Omental fat pad (tissue), 4 donors: ENCODE measurements at places on chromosomes 3 and 15.

- DNase-seq: no peak
These were observed 20.4 kb downstream of the KPNA4 start for GRCh38 chr3:160544844-160545503.

DNA sequence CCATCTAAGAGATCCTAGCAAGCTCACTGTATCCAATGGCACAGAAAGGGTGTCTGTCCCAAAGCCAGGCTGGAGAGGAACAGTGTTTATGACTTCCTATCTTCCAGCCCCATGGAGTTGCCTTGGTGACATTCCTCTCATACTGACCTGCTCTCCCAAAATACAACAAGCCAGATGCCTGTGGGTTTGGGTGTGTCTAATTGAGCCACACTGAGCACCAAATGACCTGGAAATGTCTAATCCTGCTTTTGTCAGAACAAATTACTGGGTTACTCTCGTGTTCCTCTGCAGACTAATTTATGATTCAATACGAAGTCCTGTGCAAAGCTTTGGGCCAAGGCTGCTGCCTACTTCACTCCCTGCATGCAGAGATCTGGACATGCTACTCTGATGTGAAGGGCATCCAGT, 98.1 kb upstream of the STRIT1 start:
- DNase-seq: no peak

- no peak for DNase-seq
These were observed 325.8 kb downstream of the KCNH8 start for GRCh38 chr3:19473971-19474580.

DNA sequence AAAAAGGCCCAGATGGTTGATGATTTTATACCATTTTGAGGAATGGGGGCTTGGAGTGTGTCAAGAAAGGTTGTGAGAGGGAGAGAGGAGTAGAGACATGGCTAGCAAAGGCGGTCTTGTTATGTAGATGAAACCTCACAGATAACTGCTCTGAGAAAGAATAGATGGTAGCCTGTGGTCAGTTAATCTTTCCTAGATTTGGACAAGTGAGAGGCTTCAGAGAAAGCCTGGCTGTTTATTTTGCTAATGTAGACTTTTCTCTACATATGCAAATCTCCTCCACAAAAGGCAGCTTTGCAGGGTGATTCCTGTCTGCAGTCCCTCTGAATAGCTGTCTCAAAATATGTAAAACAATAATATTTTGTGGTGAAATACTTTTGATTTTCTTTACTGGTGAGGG, 177.3 kb downstream of the OTOL1 start:
- no peak for DNase-seq

GRCh38 chr15:41483519-41483918, 10.2 kb upstream of the ITPKA start:
- no peak for DNase-seq

GRCh38 chr15:80547264-80547663, 143.1 kb downstream of the ARNT2 start:
- no peak for DNase-seq

- DNase-seq: no peak
These were observed 26.5 kb downstream of the P3H2 start for GRCh38 chr3:190094160-190094718.

DNA sequence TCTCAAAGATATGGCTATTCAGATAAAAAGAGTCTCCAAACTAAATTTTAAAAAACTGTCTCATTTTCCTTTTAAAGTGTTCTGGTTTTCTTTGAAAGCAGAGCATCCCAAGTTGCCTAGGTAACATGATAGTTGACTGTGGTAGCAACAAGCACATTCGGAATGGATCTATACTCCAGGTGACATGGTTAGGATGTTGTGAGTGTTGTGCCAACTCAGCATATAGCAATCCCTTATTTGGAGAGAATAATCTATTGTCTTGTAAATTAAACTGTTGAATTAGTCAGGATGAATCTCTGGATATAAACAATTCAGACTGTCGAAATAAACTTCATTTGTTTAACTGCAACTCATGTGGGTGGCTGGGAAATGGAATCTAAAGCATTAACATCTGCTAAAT, 418.6 kb downstream of the TUSC7 start:
- no peak for DNase-seq

GRCh38 chr3:144129536-144130214, 158.1 kb downstream of the DIPK2A start:
- DNase-seq: no peak

- DNase-seq: no peak
These were observed 889 bp upstream of the LRRIQ4 start for GRCh38 chr3:169811631-169812331.

DNA sequence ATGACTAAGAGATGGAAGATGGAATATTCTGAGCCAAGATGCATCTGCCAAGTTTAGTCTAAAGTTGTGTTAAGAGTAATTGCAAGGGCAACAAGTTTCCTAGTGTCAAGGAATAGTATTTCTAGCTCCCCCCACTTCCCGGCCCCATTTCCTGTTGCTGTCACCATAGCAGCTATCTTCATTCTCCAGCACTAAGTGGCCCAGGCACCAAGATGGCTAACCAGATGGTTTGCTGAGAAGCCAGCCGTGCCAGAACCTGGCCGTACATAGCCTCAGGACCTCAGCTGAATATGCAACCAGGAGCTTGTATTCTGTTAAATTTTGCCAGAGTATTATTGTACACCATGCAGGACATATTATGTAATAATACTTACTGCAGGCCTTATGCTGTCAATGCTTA, 108.8 kb upstream of the UMPS start:
- DNase-seq: no peak

GRCh38 chr3:195227871-195228270, 43.1 kb downstream of the XXYLT1 start:
- no peak for DNase-seq

- no peak for DNase-seq
These were observed 60.1 kb downstream of the DAPK2 start for GRCh38 chr15:63986185-63986680.

DNA sequence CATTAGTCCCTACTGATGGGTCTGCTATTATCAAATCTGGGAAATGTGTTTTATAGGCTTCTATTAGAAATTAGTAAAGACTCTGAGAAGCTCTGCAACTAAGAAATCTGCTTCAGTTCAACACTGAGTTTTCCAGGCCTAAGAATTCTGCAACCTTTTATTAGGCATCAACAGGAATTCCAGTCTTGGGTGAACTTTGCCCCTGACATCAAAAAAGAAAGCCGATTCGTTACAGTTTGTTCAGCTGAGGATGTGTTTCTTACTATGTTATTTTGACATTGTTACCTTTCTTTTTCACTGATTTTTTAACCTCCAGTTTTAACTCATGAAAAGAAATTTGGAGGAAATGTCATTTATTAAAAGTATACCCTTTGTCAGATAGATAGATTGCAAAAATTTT, 131.5 kb upstream of the KCNH8 start:
- DNase-seq: no peak

DNA sequence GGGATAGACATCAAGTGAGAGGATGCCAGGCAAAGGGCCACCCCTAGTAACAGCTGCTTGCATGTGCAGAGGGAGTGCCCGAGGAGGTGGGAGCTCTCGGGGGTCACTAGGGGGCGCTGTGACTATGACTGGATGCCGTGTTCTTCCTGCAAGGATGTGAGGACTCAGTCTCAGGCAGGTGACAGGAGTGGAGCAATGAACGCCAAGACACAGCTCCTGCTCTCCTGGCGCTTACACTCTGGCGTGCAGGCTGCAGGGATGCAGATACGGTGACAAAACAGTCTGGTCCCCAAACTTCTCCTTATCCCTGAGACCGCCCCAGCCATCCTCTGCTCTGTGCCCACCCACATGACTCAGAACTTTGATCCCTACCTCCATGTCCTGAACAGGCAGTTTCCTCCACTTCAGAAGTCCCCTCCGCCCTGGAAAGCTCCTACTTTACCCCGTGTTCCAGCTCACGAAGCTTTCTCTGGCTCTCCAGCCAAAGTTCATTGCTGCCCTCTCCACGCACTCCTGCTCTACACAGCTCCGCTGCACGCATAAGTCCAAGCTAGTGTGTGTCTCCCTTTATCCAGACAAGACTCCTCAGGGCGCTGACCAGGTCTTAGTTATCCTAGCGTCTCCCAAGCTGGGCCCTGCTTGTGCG, 14.7 kb downstream of the RHOV start:
- peak; percentile 70 for DNase-seq

- no peak for DNase-seq
These were observed 16.4 kb downstream of the FAM107A start for GRCh38 chr3:58560771-58561311.

DNA sequence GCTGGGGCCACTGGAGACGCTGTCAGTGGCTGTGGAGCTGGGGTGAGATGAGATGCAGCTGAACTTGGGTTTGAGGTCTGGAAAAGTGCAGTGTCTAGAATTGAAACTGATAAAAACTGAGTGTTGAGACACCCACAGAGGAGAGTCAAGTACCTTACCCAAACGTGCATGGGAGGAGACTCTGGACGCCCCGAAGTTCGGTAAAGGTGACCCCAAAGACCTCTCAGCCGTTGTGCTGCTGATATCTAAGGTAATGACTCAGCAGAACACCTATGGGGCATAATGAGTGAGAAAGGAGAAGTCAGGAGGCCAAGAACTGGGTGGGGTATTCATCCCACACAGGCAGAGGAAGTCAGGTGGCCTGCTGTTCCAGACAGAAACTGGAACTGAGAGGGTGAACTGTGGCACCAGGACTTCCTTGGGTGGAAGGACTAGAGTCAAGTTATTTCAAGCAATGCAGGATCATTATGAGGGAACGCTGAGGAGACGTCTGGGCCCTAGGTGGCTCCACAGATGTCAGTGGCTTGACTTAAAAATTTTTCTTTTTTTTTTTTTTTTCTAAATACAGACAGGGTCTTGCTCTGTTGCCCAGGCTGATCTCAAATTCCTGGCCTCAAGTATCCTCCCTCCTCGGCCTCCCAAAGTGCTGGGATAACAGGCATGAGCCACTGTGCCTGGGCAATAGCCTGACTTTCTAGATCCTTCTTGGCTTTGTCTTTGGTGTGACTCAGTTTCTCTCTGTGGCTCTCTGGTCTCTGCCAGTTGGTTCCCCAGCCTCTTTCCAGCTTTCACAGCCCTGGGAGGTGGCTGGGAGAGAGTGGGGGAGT, 67.6 kb upstream of the GCNT3 start:
- no peak for DNase-seq

GRCh38 chr15:27608248-27608647, 490.9 kb downstream of the OCA2 start:
- no peak for DNase-seq

- DNase-seq: no peak
These were observed 714.3 kb upstream of the CFAP20DC start for GRCh38 chr3:59764171-59764570.

GRCh38 chr3:152428577-152428976, 159.8 kb downstream of the MBNL1 start:
- no peak for DNase-seq

GRCh38 chr3:14366248-14366647, 36.2 kb upstream of the SLC6A6 start:
- no peak for DNase-seq

DNA sequence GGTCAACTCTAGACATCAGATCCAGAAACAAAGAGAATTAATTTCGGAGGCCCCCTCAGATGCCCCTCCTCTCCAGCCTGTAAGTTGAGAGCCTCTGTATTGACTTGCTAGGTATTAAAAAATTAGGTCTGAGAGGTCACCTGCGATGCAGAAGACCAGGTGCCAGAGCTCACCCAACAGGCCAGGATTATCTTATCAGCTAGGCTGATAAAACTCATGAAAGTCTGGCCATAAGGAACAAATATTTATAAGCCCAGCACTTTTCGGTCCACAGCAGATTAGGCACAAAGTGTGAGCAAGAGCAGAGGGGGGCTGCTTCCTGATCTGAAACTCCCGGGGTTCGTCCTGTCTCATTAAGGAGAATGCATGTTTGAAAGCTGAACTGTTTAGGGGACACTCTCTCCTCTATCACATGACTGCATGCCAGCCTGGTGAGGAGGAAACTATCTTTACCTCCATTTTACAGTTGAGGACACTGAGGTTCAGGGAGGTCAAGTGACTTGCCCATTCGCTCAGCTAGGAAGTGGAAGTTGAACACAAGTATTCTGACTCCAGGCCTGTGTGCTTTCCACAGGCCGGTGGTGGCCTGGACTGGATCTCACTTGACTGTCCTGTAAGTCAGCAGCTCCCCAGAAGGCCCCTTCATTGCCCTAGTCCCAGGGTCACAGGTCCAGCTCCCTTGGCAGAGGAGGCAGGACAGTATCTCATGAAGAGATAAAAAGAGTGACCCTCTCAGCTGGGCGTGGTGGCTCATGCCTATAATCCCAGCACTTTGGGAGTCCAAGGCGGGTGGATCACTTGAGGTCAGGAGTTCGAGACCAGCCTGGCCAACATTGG, 39.6 kb upstream of the MAGEF1 start:
- DNase-seq: no peak

DNA sequence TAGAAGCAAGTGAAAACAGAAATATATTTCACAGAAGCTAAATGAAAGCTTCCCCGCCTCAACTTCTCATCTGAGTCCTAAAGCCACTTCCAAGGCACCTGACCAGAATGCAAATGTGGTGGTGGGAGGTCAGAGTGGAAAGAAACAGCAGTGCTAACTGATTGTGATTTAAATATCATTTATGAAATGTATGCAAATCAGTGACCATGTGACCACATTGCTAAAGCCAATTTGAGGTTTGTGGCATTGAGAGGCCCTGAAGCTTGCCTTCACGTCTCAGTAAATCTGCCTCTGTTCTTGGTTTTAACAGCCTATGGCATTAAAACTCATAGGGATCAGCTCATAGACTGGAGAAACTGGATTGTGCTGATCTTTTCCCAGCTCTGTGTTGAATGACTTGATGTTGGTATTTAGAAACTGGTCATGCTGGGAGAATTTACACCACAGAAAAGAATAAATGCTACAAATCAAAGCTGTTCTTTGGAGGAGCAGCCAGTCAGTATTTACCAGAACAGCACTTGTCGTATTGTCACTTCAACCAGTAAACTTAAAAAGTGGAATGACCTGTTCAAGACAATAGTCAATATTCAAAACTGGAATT, 481.4 kb upstream of the ALCAM start:
- no peak for DNase-seq

DNA sequence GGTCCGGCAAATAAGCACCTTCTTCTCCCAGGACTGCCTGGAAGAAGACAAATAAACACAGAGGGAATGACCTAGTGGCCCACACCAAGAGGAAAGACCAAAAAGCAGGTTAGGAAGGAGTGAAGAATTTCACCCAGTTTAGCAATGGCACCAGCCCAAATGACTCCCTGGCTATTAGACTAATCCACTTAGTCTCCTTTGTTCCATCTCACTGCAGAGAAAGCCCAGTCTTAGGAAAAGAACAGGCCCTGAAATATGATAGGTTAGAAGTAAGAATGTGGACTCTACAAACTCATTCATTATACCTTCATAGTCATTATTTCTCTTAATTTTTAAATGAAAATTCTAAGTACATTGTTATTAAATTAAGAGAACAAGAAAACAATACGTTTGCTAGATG, 23.2 kb downstream of the SERPINI2 start:
- DNase-seq: no peak

- no peak for DNase-seq
These were observed 25.3 kb downstream of the RAD18 start for GRCh38 chr3:8938021-8938420.

DNA sequence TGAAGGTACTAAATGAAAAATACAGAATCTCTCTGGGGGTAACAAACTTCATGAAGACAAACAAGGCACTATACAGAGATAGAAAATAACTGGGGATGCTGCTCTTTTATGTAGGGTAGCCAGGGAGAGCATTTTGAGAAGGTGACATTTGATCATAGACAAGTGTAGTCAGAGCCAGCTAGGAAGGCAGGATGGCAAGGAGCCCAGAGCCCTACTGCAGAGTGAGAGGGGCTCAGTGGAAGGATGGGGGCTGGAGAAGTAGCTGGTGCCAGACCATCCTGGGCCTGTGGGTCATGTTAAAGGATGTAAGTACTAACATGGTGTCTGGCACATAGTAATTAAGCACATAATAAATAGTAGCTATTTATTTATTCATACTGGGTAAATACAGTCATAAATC, 133.6 kb downstream of the MEIS2 start:
- DNase-seq: no peak
